ENCODE measurements at places on chromosomes 12 and 14.

DNA sequence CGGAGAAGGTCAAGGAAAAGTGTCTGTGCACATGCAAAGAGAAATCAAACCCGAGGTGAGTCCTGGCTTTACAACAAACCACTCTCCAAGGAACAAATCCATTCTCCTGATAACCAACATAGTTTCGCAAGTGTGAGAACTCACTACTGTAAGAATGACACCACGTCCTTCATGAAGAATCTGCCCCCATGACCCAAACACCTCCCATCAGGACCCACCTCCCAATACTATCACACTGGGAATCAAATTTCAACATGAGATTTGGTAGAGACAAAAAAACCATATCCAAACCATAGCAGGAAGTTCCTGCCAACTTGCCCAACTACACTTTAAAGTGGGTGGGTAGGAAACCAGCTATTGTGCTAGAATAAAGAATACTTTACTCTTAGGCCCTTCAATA, 2.4 kb upstream of the ERC1 start:
- no peak for DNase-seq

GRCh38 chr14:90659156-90659555, 157.1 kb downstream of the TTC7B start:
- no peak for DNase-seq

DNA sequence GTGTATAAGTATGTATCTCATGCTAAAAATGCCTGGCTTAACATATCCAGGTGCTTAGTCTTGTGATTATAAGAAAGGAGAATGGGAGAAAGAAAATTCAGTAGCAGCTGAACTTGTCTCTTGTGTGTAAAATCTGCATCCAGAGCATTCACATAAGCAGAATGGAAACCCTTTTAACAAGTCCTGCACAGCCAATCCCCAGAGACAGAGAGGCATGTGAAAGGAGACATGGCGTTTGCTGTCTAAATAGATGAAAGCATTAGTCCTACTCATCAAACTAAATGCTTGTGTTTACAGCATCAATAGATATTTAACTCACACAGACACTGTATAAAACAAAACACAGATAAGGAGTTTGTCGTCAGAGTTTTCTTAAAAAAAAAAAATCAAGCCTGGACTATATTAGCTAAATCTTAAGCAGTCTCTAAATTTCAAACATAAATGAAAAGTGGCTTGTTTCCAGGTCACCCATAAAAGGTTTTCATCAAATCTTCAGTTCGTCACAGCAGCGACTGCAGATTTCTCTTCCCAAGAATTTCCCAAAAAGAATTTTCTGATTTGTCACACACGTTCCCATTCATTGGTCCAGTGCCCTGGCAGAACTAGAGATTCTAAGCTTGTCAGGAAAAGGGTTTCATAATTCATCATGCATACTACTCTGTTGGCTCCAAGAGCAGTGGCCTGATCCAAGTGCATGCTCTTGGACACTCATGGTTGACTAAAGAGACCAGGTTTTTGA, 249.2 kb downstream of the BTG1 start:
- DNase-seq, result no peak

- no peak for DNase-seq
Measured at GRCh38 chr14:22159957-22160356, 429.1 kb downstream of the DAD1 start.

GRCh38 chr14:69132513-69133181, 20.3 kb downstream of the DCAF5 start:
- no peak for DNase-seq

DNA sequence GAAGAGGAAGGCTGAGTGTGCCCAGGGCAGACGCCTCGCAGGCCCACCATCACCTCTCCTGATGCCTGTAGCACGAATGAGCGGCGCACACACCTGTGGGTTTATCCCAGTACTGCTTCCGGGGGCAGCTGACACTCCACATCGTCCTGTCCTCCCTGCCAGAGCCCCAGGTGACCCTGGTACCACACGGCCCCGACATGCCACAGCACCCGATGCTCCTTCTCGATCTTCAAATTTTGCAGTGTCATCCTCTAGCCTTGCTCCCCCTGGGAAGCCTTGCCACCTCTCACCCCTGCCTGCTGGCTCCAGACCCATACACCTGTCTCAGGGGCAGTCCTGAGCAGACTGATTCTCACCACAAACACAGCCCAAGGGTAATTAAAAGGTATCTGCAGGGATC, 40.6 kb downstream of the ANO2 start:
- no peak for DNase-seq

GRCh38 chr14:73785336-73785833, 66.2 kb upstream of the PTGR2 start:
- no peak for DNase-seq

GRCh38 chr12:117189725-117190209, 503 bp downstream of the FBXO21 start:
- DNase-seq, result peak; percentile 15

DNA sequence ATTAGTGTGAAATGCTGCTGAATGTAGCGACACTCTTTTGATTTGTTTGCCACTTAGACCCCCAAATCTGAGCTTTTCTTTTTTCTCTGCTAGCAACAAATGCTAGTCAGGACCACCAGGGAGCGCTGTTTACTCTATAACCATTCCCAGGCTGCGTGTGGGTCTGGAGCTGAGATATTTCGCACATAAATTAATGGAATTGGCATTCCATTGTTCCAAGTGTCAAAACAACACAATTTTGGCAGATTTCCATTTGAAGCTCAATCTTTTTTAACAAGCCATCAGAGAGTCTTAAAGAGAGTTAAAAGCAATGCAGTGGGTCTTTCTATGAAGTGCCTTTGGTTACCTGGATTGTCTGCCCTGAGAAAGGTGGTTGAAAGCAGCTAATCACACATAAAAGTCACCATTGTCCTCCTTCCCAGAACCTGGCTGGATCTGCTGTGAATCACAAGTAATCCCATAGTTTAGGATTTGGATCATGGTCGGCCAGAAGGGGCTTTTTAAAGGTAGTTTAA, 7.4 kb upstream of the TMEM132C start:
- DNase-seq, result no peak

DNA sequence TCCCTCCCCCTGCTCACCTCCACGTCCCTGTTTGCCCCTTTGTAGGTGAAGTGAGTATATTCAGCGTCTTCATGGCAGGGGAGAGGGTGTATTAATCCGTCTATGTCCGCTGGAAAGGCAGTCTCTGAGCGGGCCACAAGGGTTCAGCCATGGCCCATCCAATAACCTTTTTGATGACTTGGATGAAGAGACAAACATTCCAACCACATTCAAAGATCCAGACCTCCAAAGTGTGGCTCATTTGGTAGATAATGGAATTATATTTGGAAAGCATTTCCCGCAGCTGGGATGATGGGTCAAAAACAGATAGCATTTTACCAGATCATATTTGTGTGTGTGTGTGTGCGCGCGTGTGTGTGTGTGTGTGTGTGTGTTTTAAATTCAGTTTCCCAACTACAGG, 345.9 kb downstream of the DPF3 start:
- DNase-seq, result no peak

- DNase-seq, result no peak
Measured at GRCh38 chr12:53754633-53755264, 3.0 kb upstream of the CISTR start.

GRCh38 chr14:92407410-92407809, 84.4 kb downstream of the SLC24A4 start:
- DNase-seq, result no peak

GRCh38 chr14:106530423-106531107, 1004.2 kb downstream of the TMEM121 start:
- DNase-seq, result no peak

DNA sequence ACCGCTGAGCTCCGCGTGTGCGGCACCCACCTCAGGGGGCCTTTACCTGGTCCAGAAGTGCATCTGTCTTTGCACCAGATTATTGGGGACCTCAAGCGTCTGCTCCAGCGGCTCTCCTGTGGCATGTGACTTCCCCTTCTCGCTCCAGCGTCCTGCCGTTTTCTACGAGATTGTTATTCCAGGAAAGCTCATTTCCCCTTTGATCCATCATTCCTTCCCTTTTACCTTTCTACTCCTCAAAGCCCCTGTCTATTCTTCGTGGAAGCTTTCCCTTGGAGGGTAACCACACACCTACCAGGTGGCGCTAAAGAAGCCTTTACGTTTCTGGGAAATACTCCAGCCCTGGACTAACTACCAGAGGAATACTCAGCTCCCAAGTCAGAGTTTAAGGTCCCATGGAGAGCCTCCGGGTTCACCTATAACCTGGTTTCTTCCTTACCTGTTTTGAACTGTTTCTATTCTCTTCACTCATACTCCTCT, 1.5 kb downstream of the FKBP4 start:
- DNase-seq, result no peak

GRCh38 chr12:75863533-75863932, 168.0 kb downstream of the PHLDA1 start:
- DNase-seq, result no peak

GRCh38 chr12:77042833-77043232, 22.5 kb downstream of the E2F7 start:
- no peak for DNase-seq

DNA sequence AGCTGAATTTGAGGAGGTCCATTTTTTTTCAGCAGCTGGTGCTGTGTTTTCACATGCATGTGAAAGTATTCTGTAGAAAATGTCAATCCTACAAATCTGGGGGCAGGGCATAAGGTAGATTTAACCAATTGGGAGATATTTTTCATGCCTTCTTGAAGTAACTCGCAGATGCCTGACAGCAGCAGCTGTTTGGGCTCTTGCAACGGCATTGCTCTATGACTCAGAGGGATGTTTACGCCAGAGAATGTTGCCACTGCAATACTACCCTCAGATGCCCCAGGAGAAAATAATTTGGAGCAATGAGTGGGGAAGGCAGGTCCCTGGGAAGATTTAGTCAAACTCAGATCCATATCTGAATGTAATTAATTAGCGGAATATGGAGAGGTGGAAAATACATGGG, 42.5 kb upstream of the MYBPC1 start:
- DNase-seq, result no peak

GRCh38 chr12:7178481-7178880, 11.0 kb upstream of the PEX5 start:
- no peak for DNase-seq

- no peak for DNase-seq
Measured at GRCh38 chr14:73761618-73762355, 47.6 kb upstream of the PNMA1 start.

DNA sequence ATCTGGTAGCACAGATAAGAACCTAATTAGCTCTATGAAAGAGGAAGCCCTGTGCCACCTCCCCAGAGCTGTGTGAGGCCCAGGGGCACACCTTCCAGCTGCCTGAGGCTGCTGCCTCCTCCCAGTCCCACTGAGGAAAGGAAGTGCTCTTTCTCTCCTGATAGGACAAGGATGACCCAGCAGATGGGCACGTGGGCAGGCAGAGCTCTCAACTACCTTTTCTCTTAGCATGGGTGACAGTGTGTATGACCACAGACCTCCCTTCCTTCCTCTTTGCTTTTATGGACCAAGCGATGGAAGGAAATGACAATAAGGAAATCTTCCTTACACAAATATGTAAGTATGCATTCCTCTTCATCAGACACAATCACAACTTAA, 127.6 kb upstream of the AMIGO2 start:
- no peak for DNase-seq

- DNase-seq, result no peak
Measured at GRCh38 chr12:68794653-68795251, 13.2 kb upstream of the MDM2 start.

GRCh38 chr14:69300601-69301221, 40.8 kb downstream of the GALNT16 start:
- DNase-seq, result no peak
